ENCODE measurements at places on chromosomes 12 and 14. TPM values are rescaled to one million over a fixed set of nuclear protein-coding genes. Genes with fewer than 3 reads are reported as not detected.

The AKAP6 gene
- 3.9 TPM for total RNA-seq

The PTPRO gene
- 2.5 TPM for total RNA-seq

The DNAI7 gene
- 2.0 TPM for total RNA-seq

- no peak for DNase-seq
Observed at GRCh38 chr14:98229656-98230366, 1042.2 kb downstream of the BCL11B start.

DNA sequence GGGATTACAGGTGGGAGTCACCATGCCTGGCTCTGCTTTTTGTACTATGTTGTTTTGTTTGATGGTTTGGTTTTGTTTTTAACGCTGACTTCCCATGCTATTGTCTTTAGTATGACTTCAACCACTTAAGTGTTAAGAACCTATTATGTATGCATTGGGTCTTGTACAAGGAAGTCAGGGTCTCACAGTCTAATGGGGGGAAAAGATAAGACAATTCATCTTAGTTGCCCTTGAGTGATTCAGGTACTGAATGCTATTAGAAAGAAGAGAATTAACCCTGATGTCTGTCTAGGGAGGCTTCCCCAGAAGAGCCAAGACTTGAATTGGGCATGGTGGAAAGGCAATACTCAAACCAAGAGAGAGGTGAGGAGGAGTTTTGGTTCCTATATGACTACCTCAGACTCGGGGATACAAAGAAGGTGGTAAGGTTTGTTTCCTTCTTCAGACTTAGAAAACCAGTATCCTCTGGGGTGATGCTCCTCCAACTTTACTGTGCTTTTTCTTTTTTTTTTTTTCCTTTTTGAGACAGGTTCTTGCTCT lies 64.6 kb downstream of the SUSD6 start:
- DNase-seq: no peak

DNA sequence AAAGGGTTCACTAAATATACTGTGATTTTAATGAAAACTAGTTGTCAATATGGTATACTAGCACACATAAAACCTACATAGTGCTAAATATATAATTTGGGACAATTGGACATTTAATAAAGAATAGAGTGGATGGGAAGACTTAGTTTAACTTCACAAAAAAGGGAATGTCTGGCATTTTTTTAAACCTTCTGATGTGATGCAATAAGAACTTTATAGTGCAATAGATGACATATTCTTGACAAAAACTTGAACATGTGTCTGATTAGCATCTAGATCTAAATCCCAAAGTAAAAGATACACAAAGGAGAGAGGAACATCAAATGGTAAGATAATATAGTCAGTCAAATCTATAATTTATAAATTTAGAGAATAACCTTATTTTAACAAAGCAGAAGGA lies 488.3 kb upstream of the SYT1 start:
- DNase-seq: no peak

DNA sequence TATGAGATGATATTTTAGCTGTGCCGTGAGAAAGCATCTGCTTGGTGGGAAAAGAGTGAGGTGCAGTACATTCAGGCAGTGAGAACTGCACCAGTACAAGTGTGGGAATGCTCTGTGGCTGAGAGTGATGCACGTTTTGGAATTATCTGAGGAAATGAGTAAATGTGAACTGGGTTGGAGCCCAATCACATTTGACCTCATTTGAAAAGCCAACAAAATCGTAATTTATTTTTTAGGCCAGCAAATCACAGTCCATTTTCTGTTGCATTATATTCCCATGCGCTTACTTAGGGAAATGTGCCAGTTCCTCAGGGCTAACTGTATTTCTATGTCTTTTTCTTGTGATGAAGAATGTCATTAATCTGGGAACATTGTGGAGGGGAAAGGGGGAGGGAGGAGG lies 77.3 kb downstream of the SNAPC1 start:
- no peak for DNase-seq

GRCh38 chr14:23483236-23483854 lies 13.8 kb downstream of the NGDN start:
- DNase-seq: no peak

- DNase-seq: no peak
Observed at GRCh38 chr12:94169966-94170689, 21.8 kb downstream of the PLXNC1 start.

- DNase-seq: no peak
Observed at GRCh38 chr12:123369229-123369628, 4.6 kb upstream of the SBNO1 start.

GRCh38 chr14:84826294-84826693 lies 703.6 kb upstream of the FLRT2 start:
- DNase-seq: no peak

GRCh38 chr14:93002851-93003298 lies 79.9 kb downstream of the CHGA start:
- DNase-seq: no peak

DNA sequence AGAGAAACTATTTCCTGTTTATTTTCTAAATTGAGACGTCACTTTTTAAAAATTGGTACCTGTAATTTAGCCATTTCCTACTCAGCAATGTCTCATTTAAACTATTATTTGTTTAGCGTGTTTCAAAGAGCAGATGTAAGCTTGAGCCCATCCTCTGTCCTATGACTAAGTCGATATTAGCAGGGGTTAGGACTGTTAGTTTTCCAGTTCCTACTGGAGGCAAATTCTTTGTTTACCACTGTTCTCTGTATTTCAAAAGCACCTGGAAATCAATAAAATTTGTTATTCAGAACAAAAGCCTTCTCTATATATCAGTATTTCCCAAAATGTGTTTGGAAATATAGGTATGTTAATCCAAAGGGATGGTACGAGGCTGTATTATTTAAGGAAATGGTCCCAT lies 42.4 kb downstream of the MDM2 start:
- DNase-seq: no peak
